A549 treated with GW870086 at 1 μM for 4 hours (cell line): ENCODE measurements at places on chromosomes 16 and 17. TPM values are rescaled to one million over a fixed set of nuclear protein-coding genes. Genes with fewer than 3 reads are reported as not detected.

TBX4 gene
- total RNA-seq = 0.09 to 0.38 TPM (median 0.19 TPM) in 5 replicates

KRT9 gene
- total RNA-seq = not detected in 5 replicates

SPATA32 gene
- total RNA-seq = 0.08 to 0.19 TPM (median 0.15 TPM) in 5 replicates

FAM83G gene
- total RNA-seq = 31.1 to 38.4 TPM (median 37.7 TPM) in 5 replicates

CDH8 gene
- total RNA-seq = 0.22 to 0.98 TPM (median 0.56 TPM) in 4 of 5 replicates, not detected in the other

RAMP2 gene
- 0.65 to 1.7 TPM (median 1.4 TPM) in 5 replicates for total RNA-seq

GRAPL gene
- total RNA-seq = 0.15 to 0.31 TPM in 2 of 5 replicates, not detected in the others
